ENCODE measurements at places on chromosomes 5 and 9.

DNA sequence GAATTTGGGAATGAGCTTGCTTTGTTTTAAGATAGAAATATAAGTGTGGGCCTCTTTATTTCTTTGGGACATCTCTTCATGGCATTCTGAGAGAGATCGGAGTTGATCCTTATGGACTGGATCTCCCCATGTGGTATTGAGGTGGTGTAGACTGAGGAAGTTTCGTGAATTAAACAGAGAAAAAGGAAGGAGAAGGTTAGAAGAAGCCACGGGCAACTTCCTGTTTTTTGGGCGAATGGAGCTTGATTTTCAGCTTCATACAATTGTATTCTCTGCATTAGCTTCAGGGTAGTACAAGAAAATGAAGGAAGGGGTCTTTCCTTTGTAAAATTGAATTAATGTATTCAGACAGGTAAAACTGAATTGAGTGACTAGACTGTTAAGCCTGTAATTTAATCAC, 70.5 kb upstream of the HMHB1 start:
- no peak for DNase-seq

DNA sequence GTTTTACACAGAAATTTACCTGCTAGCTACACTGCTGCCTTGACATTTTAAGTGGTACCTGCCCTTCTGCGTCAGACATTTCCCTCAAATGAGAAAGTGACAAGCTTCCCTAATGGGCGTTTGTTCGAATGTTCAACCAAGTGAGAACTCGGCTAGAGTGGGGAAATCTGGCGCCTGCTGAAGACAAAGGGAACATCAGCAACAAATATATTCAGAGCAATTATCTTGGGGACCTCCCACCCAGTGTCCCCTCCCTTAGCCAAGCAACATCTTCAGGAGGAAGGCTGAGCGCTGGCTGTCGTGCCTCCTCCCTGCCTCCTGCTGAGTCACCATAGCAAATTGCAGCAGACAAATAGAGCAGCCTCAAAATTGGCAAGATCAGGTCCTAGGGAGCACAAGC, 57.1 kb downstream of the MFAP3 start:
- no peak for DNase-seq

DNA sequence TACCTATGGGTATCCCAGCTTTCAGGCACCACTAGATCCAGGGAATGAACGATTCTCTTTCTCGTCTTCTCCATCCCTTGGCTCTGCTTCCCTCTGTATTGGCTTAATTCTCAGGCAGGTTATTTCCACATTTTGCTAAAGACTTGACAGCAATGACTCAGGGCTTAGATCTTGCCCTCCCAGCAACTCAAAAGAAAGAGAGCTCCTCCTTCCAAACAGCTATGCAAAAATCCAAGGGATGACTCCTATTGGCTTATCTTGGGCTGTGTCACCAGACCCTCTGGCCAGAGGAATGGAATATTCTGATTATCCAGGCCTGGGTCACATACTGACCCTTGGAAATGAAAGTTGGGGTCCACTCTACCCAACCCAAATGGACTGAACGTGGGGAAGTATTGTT, 270.2 kb downstream of the NTRK2 start:
- no peak for DNase-seq

DNA sequence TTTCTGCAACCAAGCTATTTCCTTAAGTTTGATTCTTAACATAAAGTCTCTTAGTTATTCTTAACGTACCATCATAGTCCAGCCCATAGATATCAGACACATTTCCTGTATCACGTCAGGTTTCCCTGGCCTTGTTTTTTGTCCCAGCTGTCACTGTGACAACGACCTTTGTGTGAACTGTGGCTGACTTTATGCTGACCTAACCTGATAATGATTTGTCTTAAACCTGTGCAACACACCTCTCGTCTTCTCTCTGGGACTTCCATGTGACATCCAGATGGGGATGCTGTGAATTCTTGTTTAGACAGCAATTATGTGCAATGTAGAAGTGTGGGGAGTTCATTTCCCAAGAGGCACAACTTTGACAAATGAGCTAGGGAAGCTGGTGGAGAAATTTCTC, 662.8 kb downstream of the PTPRD start:
- no peak for DNase-seq

- DNase-seq: no peak
Measured at GRCh38 chr9:91376239-91376638, 14.5 kb upstream of the AUH start.

GRCh38 chr5:1152771-1153282, 41.0 kb upstream of the SLC12A7 start:
- DNase-seq: no peak

- no peak for DNase-seq
Measured at GRCh38 chr9:28389411-28389810, 816.1 kb upstream of the C9orf72 start.

DNA sequence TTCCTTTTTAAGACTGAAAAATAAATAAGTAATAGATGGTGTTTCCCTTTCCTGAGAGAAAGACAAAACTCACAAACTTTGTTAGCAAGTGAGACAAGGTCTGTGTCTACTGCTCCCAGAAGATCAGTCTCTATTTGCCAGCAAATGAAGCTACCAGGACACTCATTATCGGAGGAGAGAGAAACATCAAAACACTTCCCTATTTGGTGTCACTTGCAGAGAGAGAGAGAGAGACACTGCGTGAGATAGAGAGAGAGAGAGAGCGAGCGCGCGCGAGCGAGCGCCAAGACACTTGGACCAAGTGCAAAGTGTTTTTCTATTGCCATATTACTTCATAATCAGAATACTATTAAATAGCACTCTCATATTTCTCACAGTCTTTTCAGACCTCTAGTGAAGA, 142.7 kb downstream of the KCNN2 start:
- no peak for DNase-seq

GRCh38 chr5:8660133-8660893, 791.4 kb downstream of the MTRR start:
- no peak for DNase-seq

GRCh38 chr5:6961837-6962635, 248.8 kb downstream of the TENT4A start:
- DNase-seq: no peak

DNA sequence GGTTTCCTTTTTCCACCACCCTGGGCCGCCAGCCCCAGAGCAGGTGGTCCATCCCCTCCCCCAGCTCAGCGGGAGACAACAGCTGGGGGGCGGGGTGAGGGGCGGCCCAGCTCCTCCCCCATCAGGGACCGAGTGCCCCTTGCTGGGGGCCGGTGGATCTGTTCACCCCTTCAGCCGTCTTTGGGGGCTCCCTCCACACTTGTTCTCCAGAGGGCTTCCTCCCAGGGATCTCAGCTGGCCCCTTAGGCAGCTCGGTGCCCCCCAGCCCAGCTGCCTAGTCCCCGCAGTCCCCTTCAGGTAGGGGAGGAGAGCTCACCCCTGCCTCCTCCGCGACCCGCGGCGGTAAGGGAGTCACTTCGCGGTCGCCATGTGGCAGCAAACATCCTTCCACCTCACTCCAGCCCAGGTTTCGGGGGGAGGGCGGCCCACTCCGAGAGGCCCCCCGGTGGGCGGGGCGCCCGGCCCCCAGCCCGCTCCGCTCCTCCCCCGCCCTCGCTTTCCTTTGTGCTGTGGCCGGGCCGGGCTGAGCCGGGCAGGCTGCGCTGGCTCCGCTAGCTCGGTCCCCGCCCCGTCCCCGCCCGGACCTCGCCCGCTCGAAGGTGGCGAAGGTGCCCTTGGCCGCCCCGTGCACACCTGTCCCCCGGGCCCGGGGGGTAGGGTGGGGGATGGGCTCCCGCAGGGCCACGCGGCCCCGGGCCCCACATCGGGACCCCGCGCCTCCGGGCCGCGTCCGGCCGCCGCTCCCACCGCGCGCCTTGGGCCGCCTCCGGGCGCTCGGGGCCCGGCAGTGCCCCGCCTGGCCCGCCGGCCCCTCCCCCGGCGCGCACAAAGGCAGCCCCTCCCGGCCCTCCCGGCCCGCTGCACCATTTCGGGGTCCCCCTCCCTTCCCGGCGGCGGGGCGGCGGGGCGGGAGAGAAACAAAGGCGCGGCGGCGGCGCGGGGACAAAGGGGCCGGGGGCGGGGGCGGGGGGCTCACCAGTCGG, 683 bp downstream of the DBN1 start:
- no peak for DNase-seq
